ENCODE measurements at places on chromosomes 7 and 10.

DNA sequence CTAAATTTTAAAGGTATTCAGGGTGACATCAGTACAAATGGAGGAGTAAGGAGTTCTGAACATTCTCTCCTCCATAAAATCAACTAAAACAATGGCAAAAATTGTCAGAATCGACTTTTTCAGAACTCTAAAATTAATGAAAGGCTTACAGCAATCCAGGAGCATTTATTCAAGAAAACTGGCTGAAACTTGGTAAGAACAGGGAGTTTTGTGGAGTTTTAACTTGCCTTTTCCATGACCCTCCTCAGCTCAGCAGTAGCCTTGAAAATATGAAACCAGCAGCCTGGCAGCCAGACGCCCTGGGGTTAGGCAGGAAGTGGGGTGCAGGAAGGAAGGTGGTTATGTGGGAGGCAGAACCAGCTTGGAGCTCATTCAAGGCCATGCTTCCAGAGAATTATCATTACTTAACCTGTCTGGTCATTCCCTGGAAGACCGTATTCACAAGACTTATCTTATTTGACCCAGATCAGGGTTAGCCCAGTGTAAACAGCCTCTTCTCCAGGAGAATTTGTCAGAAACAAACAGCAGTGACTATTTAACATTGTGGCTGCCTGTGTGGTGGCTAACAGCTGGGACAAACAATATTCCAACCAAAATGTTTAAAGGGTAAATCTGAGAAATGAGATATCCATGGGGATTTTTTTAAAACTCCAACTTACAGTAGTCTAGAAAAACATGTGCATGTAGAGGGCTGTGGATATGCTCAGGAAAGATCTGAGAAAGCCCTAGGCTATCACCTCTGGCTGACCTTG lies 75.7 kb upstream of the MACROH2A2 start:
- DNase-seq, result no peak

- DNase-seq, result no peak
These were observed 16.5 kb upstream of the UBE2D1 start for GRCh38 chr10:58318346-58318745.

DNA sequence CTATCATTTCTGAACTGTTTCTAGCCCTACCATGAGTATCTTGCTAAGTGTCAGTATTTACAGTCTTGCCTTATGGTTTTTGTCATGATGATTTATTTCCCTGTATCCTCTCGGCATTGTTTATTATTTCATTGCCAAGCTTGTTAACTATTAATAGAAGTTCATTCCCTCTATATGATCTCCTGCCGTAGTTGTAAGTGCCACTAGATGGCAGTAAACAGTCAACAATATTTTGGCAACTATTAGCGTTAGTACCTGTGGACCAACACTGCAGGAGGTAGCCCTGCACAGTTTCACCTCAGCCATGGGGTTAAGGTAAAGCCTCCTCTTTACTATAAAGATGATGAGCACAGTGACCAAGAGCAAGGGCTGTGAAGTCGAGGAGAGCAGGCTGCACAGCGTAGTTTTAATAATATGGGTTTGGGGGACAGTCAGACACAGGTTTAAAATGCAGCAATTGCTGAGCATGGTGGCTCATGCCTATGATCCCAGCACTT lies 26.1 kb upstream of the CCNJ start:
- DNase-seq, result peak; percentile 36

DNA sequence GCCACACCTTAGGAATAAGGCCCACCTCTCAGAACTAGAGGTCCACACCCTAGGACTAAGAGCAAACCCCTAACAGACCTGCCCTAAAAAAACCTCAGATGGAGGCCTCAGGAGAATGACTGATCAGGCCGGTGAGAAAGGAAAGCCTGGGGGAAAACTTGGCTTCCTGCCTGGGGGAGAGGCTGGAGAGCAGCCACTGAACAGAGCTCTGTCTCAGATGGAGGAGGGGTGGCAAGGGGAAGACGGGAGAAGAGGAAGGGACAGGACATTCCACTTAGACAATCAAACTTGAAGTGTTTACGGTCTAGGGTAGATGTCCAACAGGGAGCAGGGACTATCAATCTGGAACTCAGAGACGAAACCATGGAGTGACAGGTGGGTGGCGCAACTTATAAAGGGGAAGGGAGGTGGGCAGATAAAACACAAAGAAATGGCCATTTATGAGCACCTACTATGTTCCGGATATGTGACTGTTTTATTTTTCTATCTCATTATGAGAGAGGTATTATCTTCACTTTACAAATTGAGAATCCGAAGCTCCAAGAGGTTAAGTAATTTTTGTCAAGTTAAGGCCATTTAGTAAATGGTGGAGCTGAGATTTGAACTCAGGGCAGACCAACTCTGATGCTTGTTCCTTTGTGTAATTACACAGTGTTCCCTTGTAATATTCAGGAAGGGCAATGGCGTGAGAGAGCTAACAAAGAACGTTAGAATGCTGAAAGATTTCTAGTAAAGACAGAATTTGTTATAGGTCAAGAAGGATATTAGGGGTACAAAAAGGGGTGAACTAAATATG lies 82.6 kb downstream of the DNMBP start:
- DNase-seq, result no peak

DNA sequence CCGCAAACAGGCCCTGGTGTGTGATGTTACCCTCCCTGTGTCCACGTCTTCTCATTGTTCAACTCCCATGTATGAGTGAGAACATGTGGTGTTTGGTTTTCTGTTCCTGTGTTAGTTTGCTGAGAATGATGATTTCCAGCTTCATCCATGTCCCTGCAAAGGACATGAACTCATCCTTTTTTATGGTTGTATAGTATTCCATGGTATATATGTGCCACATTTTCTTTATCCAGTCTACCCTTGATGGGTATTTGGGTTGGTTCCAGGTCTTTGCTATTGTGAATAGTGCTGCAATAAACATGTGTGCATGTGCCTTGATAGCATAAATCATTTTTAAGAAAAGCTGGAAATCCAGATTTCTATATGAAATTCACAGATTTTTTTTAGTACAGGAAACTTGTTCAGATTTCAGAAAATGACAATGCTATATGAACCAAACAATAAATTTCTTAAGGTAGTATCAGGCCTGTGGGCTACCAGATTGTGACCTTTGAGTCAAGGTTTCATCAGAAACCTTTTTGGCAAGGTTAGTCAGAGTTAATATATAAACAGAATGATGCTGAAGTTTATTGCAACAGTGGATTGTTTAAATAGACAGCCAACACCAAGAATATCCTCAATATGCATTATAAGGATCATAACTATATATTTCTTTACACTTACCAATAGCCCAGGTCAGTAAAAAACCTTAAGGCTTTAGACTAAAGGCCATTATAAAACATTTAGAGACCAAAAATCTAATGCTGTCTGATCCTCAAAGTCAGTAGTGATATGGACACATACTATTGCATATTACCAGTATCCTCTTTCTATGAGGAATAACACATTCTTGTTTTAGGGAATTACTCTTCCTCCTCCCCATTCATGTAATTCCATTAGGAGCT lies 68.7 kb upstream of the PAPSS2 start:
- no peak for DNase-seq

- no peak for DNase-seq
These were observed 35.4 kb downstream of the CCNY start for GRCh38 chr10:35371731-35372130.

DNA sequence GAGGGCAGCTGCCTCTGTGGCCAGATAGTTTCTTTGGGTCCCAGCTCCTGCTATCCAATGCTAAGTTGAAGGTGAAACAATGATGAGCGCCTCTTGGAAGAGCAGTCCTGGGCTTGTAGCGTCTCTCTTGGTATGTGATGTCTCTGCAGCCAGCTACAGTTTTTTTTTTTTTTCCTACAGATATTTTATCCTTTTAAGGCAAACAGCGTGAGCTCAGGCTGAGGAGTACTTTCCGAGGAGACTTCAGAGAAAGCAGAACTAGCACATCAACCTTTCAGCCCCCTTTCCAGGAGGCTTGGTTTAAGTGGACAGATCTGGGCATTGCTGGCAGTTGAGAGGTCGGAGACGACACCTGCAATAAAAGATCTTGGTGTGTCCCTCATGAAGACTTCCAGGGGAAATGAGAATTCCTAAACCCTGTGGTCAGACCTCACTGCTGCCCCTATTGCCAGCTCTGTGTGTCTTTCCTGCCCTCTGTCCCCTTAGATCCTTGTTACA lies 9.1 kb downstream of the PRKG1 start:
- DNase-seq, result no peak

DNA sequence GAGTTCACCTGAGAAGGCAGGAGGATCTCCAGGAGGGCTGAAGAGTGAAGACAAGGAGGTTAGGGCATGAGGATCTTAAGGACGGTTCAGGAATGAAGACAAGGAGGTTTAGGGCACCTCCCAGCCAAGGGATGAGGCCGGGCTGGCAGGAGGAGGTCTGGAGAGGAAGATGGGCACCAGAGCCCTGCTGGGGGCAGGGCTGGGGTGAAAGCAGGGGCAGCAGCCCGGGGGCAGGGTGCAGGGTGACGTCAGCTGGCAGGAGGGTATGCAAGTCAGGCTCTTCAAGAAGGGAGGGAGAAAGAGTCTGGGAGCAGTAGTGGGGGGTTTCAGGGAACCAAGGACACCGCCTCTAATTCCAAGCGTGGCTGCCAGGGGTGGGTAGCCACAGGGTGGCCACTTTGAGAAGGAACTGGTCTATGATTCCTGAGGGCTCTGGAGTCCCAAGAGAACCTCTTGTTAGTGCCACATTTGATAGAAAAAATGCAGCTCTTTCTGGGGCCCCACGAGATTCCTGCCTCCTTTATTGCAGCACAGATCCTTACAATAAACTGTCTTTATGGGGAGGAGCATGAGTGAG lies 101.6 kb downstream of the C10orf90 start:
- no peak for DNase-seq

- no peak for DNase-seq
These were observed 22.2 kb upstream of the RASSF4 start for GRCh38 chr10:44937196-44938005.

- DNase-seq, result peak; percentile 4
These were observed 179.5 kb downstream of the DPP6 start for GRCh38 chr7:154231732-154232131.

- no peak for DNase-seq
These were observed 41.4 kb downstream of the CSTF2T start for GRCh38 chr10:51658000-51658399.

GRCh38 chr10:4016214-4016740 lies 231.3 kb upstream of the KLF6 start:
- DNase-seq, result no peak

DNA sequence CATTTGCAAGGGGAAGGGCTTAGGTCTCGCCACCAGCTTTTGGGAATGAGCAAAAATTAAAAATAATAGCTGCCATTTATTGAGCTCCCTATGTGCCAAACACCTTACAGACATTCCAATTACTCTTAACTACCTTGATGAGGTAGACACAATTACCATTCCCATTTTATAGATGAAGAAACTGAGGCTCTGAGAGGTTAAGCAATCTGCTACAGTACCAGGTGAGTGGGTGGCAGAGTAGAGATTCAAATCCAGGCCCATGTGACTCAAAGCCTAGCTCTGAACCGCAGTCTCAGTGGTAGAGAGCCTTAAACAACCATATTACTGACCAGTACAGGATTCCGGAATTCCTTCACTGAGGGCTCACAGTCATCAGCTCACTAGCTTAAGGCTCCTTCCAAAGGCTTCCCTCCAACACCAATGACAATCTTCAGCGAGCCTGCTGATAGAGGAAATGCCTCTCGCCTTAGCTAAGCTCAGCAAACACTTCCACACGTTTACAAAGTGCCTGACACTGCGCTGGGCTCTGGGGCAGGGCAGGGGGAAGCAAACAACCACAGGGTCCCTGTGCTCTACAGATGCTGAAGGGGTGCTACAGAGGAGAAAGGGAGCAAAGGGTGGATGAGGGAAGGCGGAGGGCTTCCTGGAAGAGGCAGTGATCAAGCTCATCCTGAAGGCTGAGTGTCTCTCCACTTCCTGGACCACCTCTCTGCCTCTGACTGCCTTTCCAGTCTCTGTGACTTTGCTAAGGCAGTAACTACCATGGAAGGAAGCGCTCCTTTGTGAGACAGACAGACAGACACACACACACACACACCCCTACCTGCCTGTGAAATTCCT lies 7.4 kb downstream of the LRRC20 start:
- no peak for DNase-seq

DNA sequence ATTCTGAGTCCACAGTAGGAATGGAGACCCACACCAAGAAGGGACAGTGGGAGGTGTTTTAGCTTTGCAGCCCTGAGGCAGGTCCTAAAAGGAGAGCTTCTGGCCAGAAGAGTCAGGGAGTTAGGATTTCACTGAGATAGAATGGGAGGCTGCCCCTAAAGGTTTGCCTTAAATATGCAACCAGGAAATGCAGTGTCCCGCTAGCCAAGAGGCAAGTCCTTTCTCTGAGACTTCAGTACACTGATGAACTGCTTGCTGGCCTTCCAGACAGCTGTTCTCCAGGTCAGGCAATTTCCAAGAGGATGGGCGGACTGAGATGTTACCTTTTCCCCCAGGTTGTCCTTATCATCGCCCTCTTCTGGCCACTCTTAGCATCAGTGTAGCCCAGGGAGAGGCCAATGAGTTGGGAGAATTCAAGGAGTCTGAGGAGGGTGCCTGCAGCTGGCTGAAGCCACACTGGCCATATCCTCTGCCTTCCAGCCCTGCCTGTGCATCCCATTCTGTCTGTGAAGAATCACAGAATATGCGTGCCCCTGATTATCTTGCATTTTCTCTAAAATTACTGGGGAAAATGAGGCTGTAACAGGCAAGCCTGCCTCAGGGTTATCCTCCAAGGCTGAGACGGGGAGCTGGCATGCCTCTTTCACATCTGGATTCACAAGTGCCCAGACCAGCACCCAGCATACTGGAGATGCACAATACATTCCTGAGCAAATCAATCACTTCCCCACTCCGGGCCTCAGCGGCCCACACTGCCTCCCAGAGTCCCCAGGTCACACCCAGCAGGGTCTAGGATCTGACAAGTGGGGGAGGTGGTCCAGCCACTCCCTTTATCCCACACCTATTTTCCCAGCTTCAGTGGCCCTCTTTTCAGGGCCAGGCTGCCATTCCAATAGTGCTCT lies 2.4 kb downstream of the TLL2 start:
- peak; percentile 47 for DNase-seq

GRCh38 chr7:136117539-136117938 lies 140.4 kb upstream of the MTPN start:
- DNase-seq, result no peak

DNA sequence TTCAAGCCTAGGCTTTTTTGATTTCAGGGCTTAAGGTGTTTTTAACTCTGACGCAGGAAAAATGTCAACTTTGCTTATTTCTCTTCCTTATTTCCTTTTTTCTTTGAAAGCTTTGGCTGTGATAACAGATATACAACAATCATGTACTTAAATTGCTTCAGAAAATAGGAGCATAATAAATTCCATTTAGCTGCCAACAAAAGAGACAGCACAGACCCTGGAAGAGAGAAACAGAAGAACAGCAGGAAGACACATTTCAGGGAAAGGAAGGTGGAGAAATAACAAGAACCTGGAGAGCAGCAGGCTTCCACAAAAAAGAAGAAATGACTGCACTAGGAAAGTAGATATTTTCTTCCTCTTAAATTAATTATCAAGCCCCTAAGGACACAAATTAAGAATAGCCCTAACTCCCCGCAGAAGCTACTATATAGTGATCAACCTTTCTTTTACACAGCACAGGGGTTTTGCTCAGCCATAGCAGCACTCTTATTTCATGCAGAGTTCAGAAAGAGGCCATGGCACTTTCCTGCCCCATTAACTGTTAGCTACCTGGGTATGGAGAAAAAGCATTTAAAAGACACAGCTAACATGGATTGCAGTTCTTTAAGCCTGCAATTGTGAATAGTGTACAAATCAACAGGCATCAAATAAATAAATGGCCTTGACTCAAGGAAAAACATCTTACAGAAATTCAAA lies 61.5 kb downstream of the IQUB start:
- no peak for DNase-seq

Measured in stimulated activated CD4-positive, alpha-beta T cell treated with anti-CD3 and anti-CD28 coated beads, Interleukin-15, amount 100 ng/mL, for 24 hours (primary cell).